ENCODE measurements at places on chromosomes 11 and 22. TPM values are rescaled to one million over a fixed set of nuclear protein-coding genes. Genes with fewer than 3 reads are reported as not detected.

DNA sequence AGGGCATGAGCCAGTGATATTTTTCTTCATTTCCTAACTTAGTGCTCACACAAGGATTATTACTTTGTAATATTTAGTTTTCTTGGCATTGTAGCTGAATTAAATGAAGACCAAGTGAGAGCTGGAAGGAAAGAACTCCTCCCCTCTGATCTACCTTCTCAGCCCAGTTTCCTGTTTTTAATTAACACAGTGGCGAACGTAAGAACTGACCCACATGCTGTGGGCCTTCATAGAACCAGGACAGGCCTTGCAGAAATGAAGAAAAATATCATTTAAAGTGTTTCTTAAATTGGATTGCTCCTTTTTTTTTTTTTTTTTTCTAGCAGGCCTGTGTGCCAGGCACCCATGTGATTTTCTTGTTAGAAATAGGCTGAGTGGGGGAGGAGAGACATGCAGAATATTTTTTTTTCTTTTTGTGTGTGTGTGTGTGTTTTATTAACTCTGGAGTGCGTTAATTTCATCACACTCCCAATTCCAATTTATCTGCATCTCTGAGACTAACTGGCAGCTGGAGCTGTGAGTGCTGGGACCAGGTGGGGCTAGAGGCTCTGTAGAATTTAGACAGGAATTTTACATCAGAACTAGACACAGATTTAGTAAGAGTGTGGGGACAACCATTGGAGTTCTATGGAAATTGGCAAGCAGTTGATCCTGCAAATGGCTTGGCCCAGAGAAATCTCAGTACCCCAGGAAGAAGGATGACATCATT is 320.5 kb downstream of the DDX10 start:
- DNase-seq, result no peak

GRCh38 chr22:42645938-42646568 is 3.1 kb downstream of the CYB5R3 start:
- DNase-seq, result no peak

CYP2R1 gene
- total RNA-seq, result 21.0 TPM

DNA sequence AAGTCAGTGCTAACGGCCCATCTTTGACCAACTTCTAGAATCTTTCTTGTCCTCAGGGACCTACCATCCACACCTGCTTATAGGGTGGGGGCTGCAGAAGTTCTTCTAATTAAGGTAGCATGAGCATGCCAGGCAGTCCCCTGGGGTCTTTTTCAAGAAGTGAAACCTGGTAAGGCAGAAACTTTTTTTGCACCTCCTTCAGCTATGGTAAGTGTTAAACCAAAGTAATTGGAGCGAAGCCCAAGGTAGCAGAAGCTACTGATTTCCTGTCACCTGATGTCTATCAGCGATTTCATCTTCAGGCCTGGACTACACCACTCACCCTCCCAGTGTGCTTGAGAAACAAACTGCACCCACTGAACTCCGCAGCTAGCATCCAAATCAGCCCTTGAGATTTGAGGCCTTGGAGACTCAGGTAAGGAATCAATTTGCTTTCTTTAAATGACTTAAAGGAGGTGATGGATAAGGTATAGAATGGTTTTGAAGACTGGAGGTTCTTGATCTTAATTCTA is at the start of gene MS4A1:
Gene MS4A1, plus strand, starts transcription at position 317 of the 512 bp plus-strand sequence. CDS start 6,528 bp downstream, outside the sequence.
- no peak for DNase-seq

DNA sequence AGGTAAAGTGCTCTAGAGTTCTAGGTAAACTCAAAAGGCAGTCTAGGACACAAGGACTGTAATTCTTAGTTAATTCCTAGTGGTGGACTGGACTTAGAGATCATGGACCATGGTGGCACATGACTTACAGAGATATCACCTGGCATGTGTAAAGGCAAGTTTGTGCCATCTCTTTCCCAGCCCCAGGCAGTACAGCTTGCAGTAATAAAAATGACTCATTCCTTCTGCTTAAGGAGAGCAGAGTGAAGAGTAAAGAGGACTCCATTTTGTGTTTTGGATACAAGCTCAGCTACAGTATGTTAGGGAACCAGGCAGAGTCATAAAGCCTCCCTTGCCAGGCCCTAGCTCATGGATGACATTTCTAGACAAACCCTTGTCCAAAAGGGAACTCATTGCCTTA is 629.9 kb downstream of the JRKL start:
- no peak for DNase-seq

DNA sequence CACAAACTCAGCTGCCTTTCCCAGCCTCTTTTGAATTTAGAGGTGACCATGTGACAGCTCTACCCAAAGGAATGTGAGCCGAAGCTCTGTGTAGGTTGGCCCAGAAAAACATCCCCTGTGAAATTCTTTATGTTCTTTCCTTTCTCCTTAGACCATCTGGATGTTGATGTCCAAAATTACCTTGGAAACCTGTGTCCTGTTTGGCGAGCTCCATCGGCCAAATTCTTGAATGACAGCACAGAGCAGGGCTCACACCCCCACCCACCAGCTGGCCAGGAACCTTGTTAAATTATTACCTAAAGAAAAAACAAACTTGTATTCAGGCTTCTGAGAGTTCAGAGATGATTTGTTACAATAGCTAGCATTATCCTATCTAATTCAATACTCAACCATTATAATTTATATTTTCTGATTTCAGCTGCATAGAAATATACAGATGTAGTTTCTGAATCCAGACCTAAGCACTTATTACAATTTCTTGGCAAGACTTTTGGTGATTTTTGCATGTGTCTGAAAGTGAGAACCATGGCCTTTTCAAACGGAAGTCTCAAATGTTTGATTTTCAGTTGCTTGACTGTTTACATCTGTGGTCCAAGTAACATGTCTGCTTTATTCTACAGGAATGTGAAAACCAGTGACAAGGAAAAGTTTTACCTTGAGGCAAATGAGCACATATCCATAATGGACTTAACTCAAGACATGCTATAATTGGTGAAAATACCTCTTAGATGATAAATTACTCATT is 554.2 kb downstream of the NTM start:
- no peak for DNase-seq

OR6A2 gene
- 1.2 TPM for total RNA-seq

- no peak for DNase-seq
These were observed 108.2 kb downstream of the SIK3 start for GRCh38 chr11:116990061-116990473.

DNA sequence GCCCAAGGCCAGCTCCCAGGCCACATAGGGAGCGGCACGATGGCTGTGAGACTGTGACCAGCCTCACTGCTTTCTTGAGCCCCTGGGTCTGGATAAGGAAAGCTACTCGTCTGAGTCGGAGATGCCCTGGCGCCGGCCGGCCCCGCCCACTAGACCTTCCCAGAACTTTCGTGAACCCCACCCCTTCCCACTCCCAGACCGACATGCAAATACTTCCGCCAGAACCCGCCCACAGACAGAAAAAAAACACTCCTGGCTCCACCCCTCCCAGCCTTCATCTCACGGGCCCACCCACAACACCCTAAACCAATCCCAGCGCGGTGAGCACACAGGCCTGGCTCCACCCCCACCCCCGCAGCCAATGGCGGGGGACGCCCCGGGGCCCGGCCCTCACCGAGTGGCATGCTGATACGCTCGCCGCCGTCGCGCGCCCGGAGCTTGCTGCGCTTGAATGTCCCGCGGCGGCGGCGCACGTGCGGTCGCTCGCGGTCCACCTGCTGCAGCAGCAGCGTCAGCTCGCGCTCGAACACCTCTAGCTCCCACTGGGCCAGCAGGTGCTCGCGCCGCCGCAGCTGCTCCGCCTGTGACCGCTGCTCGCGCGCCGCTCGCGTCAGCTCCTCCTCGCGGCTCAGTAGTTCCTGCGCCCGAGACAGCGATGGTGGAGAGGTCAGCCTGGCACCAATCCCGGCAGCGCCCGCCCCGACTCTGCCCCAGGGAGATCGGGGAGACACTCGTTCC is 7.0 kb downstream of the MAP3K11 start:
- peak; percentile 96 for DNase-seq

- no peak for DNase-seq
These were observed 7.4 kb upstream of the PIM3 start for GRCh38 chr22:49953027-49953679.

DNA sequence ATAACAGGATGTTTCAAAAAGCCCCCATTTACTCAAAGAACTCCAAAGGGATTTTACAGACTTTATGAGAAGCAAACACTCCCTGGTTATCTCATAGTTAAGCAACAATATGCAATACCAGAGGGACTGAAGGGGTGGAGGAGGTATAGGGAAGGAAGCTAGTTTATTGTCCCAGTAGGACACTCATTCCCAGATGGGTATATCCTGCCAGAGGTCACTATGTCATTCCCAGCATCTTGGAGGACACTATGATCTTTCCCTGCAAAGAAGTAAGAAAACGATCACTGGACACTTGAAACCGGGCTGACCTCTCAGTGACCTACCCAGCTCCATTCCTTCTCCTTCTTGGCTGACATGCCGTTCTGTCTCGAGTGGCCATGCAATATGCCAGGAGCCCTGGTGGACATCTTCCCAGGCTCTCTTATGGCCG is 114.5 kb downstream of the NAT10 start:
- no peak for DNase-seq

TSPAN32 gene
- 1.0 TPM for total RNA-seq

DNA sequence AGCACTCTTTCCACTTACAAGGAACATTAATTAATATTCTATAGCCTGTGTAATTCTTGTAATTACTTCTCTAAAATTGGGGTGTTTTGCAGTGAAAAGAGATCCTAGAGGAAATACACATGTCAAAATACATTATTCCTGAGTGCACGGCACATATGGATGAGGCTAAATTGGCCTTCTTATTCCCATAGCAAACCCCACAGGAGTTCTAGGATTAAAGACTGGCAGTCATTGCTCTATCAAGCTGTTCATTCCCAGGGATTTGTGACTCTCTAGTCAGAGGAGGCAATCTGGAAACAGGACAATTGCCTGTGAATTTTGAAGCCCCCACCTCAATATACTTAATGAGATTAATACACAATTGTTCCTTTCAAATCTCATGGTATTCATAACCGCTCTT is 145.9 kb upstream of the OPCML start:
- DNase-seq, result no peak

- no peak for DNase-seq
These were observed 12.6 kb downstream of the SCARF2 start for GRCh38 chr22:20424932-20425565.

DNA sequence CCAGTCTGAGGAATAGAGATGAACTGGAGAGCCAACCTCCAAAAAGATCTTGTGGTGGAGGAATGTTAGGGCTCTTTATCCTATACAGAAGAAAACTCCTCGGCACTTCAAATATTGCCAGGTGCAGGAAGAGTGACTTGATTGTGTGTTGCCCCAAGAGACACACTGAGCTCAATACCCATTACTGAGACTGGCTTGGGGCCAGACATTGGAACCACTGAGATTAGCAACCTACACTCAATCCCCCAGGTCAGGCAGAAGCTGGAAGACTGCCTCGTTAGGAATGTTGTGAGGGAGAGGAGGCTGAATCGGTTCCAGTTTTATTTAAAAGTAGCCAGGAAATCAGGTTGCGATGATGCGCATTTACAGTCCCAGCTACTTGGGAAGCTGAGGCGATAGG is 2.4 kb upstream of the SGSM3 start:
- DNase-seq, result no peak

TRIM29 gene
- total RNA-seq, result 45.9 TPM

DNA sequence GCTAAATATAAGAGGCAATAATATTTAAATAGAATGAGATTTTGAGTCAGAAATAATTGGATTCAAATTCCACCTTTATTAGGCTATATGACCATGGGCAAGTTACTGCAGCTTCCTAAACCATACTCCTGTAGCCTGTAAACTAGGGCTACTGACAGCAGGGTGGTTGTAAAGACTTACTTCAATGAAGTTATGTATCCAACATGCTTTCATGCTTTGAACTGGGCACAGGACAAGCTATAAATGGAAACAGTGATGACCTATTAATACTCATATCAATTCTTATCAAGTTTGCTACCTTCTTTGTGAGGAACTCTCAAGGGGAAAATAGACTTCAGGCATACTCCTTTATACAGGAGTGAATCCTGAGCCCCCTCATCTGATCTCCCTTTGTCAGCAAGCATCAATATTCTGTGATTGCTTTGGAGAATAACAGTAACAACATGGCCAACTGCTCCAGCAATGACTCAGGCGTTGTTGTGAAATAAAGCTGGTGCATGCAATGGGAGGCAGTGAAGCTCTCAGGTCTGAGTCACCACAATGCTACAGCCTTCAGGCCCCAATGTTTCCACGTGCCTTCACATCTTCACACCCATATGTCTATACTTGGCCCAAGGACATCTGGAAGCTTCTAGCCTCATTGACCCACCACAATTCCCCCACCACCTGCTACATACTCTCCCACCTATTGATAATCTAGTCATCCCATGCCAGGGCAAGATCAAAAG is 102.5 kb downstream of the KCNA4 start:
- DNase-seq, result no peak

MIAT gene
- total RNA-seq, result 2.3 TPM

GRCh38 chr11:14112721-14113120 is 150.2 kb downstream of the SPON1 start:
- no peak for DNase-seq

DNA sequence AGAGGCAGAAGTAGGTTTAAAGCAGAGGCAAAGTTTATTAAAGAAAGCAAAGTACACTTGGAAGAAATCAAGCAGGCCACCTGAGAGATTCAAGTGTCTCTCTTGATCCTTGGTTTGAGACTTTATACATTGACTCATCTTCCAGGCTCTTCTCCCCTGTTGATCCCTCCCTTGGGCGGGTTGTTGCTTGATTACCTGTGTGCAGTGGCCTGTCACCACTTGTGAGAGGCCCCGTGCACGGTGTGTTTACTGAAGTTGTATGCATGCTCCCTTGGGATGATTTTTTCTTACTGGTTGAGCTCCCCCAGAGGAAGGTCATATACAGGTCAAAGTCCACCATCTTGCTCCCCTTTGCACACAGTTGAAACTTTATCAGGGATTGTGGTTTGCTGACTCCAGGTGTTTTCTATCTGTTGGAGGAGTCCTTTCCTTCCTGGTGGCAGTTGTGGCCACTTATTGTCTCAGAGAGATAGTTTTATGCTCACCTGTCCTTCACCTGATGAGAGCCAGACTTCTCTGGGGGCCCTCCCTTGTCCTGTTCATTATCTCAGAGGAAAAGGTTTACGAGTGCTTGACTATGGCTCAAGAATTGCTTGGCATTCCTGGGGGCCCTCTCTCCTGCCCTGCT is 16.3 kb upstream of the RBMXL2 start:
- DNase-seq, result no peak

Data from breast epithelium (tissue), 4 donors.